Psoas muscle (tissue), 8 donors: ENCODE measurements at places on chromosomes 4 and X. TPM values are rescaled to one million over a fixed set of nuclear protein-coding genes. Genes with fewer than 3 reads are reported as not detected.

- no peak for DNase-seq
These were observed 34.7 kb downstream of the SLC25A5 start for GRCh38 chrX:119502727-119503483.

GRCh38 chrX:6738518-6739470 lies 203.9 kb upstream of the VCX3A start:
- DNase-seq, result no peak

DNA sequence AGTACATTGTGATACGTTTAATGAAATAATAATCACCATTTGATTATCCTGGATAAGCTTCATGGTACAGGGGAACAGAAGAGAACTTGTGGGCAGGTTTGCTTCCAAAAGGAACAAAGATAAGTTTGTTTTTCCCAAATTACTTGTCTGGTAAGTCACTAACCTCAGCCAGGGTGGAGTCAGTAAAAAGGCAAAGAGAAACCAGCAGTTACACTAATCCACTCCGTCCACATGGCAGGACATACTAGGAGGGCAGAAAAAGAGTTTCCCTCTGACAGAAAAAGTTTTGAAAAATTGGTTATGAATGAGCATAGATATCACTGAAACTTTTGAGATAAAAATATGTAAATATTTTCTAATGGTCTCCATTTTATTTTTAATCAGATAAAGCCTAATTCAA lies 285.9 kb downstream of the IL15 start:
- no peak for DNase-seq

DNA sequence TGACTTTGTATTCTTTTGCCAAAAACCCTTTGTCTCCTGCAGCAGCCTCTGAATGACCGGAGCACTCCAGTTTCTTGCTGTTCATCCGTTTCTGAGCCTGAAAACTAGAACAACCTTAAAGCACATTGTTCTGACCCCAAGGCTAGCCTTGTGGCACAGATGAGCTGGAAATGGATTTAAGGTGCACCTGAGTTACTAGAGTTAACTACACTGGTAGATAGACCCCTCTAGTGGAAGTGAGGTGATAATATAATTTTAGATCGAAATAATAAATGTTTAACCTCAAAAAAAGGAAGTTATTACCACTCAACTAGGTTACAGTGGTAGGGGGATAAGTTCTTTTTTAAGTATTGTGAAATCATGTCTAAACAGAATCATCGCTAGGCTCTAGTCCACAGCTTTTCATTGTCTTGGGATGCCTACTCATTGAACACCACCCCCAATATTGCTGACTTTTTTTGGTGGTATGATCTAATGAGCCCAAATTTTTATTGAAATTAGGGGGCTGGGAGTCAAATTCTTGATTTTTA lies 2.7 kb downstream of the PLS3 start:
- no peak for DNase-seq

- DNase-seq, result no peak
These were observed 167.2 kb upstream of the SLIT2 start for GRCh38 chr4:20084488-20084887.

DNA sequence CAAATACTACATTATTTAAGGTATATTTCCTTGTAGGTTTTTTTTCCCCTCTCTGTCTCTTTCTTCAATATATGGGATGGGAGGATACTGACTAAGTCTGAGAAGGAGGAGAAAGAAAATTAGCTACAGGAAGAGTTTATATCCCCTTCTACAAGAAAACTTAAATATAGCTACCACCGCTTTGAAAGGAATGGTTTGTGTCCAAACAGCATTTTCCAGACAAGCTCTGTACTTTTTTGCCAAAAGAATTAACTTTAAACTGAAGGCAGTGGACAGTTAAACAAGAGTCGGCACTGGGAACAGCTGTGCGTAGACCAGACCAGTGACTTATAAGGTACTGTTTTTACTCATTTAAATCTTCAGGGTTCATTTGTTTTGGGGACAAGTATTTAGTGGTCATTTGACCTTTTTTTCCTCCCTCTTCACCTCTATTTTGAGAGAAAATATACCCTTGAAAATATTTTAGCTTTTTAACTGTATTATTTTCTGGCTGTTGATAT lies 303.7 kb downstream of the ARHGAP24 start:
- DNase-seq, result no peak

DNA sequence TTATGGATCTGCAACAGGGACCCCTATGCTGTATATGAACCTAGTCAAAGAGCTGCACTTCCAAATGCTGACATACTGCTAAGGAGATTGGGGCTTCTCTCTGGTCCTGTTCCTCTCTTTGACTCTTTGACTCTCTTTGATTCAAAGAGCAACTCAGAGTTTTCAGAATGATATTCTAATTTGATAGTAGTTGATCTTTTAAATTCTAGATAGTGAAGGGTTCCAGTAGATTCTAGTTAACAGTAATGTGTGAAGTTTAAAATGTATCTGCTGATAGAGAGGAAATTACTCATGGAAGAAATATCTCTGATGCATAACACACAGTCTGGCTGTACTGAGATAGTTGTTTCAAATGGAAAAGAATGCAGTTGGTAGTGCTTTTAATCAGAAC lies 239.1 kb downstream of the RASL11B start:
- DNase-seq, result no peak

- DNase-seq, result peak; percentile 63
These were observed at the start of gene GPRASP1 for GRCh38 chrX:102651242-102652011. GPRASP1 (plus strand) TSS chrX:102651483; CDS start chrX:102653914, 2,431 bp downstream.

DNA sequence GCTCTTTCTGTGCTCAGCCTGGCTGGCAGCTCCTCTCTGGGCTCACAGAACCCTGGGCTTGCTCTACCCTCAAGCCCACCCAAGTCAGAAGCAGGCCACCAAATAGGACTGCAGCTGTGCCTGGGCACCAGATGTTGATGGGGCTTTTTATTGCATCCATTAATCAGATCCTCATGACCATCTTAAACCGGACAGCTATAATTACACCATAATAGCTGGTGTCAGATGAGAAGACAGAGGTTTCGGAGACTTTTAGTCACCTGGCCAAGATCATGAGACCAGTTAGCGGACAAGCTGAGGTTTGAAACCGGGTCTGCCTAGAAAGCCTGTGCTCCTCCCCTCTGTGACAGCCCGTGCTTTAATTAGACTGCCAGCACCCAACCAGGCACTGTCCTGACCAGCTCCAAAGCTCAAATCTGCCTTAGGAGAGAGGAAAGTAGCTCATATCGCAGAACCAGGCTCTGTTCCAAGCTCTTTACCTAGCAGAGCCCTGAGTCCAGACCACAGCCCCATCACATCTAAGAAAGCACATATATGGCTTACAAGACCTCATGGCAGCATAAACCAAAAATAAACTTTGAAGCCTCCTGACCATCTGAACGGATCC lies 88.9 kb downstream of the JAKMIP1 start:
- DNase-seq, result no peak

DNA sequence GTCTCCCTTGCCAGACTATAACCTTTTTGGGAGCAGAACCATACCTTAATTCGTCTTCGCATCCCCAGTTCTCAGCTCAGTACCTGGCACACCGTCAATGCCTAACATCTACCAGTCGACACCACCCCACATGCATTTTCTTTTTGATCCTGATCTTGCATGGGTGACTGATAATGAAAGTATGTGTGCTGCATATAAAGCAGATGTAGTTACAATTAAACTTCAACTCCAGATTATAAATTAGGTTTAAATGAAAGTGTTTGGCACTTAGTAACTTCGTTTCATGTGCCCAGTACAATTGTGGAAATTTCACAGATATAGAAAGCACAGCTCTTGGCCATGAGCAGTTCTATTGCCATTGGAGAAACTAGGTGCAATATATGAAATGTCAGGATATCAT lies 8.8 kb upstream of the NKX6-1 start:
- no peak for DNase-seq

DNA sequence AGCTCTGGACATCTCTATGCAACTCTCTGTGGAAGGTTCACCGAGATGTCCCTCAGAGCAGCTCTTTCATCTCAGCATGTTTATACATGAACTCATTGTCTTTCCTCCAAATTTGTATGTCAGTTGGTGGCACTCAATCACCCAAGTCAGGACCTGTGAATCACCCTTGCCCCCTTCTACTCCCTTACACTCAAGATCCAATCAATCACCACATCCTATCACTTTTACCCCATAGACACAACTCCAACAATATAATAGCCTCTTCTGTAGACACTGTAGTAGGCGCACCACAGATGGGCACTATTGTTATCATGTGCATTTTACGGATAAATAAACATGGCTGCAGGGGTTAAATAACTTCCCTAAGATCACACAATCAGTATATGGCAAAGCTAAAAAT lies 41.3 kb upstream of the IRF2 start:
- no peak for DNase-seq

DNA sequence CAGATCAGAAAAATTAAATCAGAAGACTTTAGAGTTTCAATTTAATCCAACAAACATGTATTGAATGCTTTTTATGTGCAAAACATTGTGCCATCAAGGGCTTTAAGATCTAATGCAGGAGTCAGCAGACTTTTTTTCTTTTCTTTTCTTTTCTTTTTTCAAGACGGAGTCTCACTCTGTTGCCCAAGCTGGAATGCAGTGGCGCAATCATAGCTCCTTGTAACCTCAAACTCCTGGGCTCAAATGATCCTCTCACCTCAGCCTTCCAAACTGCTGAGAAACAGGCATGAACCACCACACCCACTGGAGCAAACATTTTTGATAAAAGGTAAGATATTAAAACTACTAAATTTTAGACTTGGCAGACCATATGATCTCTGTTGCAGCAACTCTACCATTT lies 24.6 kb upstream of the LRBA start:
- DNase-seq, result no peak

DNA sequence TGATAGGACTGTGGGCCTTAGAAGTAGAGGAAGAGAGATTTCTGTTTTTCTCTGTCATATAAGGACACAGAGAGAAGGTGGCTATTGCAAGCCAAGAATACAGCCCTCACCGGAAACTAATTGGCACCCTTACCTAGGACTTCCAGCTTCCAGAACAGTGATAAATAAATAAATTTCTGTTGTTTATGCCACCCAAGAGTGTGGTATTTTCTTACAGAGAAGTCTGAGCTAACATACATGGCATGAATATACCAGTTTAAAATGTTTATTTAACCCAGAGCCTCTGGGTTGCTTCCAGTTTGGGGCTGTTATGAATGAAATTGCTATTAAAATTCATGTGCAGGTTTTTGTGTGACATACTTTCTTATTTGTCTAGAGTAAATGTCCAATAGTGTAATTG lies 654.0 kb upstream of the ATOH1 start:
- no peak for DNase-seq

- DNase-seq, result peak; percentile 18
These were observed 960 bp downstream of the TRPC3 start for GRCh38 chr4:121950680-121951520.

DNA sequence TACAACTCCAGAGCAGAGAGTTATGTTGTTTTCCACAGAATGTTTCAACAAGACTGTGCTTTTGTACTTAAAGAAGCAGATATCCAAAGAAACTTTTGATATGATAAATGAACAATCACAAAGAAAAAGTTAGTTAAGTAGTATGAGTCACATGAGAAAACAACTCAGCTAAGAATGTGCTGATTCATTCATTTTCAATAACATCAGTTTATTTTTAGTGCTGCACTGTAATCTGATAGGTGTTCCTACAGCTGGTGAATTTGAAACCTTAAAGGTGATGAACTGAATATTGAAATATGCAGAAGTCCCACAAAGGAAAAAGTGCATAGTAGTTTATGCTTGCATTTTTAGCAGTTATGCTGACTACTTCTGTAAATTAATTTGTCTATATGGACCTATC lies 180.3 kb upstream of the TENM3 start:
- no peak for DNase-seq

TMEM255A gene
- 0.13 TPM for polyA plus RNA-seq

XK gene
- 4.8 TPM for polyA plus RNA-seq
